Left lung (tissue), 14 donors: ENCODE measurements at places on chromosomes 7 and 10. TPM values are rescaled to one million over a fixed set of nuclear protein-coding genes. Genes with fewer than 3 reads are reported as not detected.
A peak's percentile ranks its signal among the peaks of the same experiment; 100 is the strongest.

LRGUK gene
- 1.0 TPM for total RNA-seq

CALML5 gene
- total RNA-seq: not detected

GRCh38 chr7:33062023-33062781 lies at the start of gene NT5C3A:
Gene NT5C3A, minus strand, starts transcription at chr7:33062776. Its CDS starts 71 bp downstream, at chr7:33062705.
- peak; percentile 40 for DNase-seq

GRCh38 chr7:121151774-121152221 lies 163.3 kb downstream of the CPED1 start:
- no peak for DNase-seq

- DNase-seq: no peak
Observed at GRCh38 chr7:37040330-37040729, 316.0 kb upstream of the AOAH start.

- no peak for DNase-seq
Observed at GRCh38 chr10:96441322-96441885, 72.3 kb downstream of the TLL2 start.
